Activated T-helper 9 cell treated with anti-CD3 and anti-CD28 coated beads, Interleukin-2, amount 50 U/mL, for 16 hours (primary cell): ENCODE measurements at places on chromosomes 5 and 9.
A peak's percentile ranks its signal among the peaks of the same experiment; 100 is the strongest.

DNA sequence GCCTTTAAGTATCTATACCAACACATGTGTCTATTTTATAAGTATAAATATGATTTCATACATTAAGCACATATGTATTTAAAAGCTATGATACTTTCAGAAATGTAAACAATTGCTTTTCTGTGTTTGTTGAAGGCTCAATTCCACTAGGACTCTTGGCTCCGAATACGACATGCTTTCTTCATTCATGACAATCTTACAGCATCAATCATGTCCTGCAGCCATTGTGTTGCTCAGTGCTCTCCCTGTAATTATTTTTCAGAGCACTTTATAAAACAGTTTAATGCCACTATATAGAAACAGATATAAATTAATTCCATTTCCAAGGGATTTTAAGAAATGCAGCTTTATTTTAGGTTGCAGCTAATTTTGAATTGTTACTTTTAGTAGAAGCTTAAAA, 167.3 kb downstream of the TAF11L14 start:
- DNase-seq: no peak

DNA sequence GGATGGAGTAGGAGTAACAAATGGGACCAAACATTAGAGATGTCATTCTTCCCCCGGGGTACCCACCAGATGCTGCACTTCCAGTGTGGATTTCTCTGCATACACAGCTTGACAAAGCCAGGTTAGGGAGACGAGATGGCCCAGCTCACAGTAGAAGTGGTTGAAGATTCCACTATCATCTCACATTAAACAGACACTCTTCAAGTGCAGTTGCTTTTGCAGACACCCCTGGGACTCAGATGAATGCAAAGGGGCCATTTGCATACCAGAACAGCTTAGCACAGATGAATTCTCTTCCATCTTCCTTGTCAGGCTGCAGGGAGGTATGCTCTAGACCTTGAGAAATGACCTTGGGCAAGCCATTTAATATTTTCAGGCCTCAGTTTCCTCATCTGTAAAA, 12.6 kb upstream of the C5orf58 start:
- DNase-seq: no peak

DNA sequence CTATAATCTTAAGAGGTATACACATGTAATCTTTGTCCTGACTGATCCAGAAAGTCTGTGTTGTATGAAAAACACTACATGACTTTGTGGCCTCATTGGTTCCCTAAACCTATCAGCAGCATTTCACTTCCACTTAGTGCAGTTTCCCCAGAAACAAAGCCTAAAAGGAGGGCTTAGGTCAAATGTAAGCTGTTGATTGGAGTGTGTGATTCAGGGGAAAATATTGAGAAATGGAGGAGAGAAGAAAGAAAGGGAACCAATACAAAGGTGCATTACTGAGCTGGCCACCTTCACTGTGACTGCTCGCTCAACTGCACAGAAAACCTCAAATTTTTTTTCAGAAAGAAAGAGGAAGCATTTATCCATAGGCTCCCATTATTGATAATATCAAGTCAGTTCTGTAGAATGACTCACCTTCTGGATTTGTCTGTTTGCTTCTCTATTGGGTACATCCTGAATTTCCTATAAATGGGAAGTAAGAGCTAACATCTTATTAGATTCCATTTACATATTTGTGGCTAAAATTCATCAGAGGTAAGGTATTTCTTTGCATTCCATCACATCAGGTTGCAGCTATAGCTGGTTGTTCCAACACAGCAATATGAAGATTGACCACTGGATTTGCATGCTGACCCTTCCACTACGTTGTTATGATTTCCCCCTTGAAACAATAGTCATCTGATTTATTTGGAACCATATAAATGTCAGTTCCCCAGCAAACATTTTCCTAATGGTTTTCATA, 10.3 kb upstream of the FST start:
- DNase-seq: no peak

GRCh38 chr9:124045076-124045829, 33.7 kb downstream of the LHX2 start:
- no peak for DNase-seq

DNA sequence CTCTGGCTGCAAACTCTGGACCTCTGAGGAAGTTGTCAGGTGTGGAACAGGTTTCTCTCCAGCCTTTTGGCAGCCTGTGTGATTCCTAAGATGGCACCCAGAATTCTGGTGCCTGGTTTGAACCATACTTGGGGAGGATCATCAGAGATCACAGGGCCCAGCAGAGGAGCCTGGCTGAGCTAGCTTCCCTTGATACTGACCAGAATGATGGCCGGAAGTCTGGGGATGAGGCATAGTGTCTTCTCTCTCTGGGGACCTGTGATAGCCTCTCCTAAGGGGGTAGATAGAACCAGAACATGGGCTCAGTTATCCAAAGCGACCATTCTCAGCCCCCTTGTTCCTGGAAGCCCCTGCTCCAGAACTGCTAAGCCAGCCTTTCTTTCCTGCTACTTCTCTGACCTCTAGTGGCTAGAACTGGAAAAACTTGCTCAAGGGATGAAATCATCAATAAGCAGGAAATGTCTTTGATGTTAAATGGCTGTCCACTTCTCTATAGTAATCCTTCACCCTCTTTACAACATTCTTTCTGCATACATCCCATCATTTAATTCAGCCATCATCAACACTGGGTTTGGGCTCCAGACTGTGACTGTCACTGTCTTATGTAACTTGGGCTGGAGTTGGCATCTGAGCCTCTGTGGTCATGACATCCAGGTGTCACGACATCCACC, 55.1 kb downstream of the C9orf152 start:
- DNase-seq: no peak

DNA sequence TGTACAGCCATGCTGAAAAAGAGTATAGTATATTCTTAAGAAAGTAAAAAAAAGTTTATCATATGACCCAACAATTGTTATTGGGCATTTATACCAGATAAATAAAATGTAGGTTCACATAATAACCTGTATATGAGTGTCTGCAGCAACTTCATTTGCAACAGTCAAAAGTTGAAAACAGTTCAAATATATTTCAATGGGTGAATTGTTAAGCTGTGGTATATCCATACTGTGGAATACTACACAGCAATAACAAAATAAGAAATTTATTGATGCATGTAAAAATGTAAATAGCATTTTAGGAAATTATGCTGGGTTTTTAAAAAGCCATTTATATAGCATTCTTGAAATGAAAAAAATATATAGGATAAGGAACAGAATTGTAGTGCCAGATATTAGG, 1420.1 kb upstream of the ACO1 start:
- no peak for DNase-seq

DNA sequence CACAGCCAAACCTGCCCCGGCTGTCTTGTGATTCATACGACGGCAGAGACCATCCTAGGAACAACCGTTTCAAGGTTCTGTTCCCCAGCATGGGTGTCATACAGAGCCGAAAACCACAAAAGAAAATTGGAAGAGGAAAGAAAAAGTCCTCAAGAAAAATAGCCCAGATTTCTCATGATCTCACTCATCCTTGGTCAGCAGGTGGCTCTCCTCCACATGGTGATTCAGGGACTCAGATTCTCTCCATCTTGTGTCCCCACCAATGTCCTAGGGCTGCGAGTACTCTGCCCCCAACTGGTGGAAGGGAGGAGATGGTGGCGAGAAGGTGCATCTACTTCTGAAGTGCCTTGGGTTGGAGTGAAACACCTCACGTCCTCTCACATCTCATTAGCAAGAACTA, 25.6 kb downstream of the PDZD2 start:
- no peak for DNase-seq

GRCh38 chr9:15576350-15577050, 23.7 kb downstream of the CCDC171 start:
- DNase-seq: no peak

GRCh38 chr9:19161257-19162025, 34.1 kb upstream of the PLIN2 start:
- peak; percentile 5 for DNase-seq

DNA sequence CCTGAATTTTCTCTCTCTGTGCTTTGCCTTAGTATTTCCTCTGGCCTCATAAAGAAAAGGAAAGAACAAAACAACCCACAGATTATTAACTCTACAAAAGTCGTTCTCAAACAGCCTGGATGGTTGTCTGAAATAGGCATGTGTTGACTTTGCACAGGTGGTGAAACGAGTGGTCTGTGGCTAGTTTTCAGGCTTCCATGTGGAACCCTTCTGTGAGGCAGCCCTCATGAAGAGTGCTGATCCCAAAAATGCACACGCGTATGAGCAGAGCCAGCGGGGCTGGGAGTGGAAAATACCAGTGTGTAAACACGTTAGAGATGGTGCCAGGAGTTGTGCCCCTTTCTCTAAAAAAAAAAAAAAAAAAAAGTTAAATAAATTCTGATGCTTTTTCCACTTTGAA, 4.9 kb upstream of the PSAT1 start:
- no peak for DNase-seq

- DNase-seq: no peak
Measured at GRCh38 chr9:8332871-8333270, 533.3 kb upstream of the DMAC1 start.

GRCh38 chr5:139619861-139620260, 28.3 kb upstream of the CXXC5 start:
- no peak for DNase-seq

DNA sequence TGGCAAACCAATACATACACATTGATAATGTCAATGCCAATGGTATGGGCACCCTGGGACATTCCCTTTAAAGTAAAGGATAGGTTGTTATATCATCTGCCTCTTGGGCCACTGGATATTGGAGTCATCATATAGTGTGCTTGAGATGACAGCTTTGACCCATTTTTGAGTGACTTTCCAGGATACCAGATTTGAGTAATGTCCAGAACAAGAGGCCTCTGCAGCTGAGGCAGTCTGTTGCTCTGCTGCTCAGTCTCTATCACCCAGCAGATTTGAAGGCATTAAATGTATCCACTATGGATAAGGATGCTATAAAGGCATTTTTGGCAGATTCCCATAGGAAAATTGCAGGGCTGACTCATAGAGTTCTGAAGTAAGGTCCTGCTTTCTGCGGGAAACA, 525.6 kb upstream of the SEMA6A start:
- no peak for DNase-seq

- peak; percentile 93 for DNase-seq
Measured at GRCh38 chr5:40679148-40679912, 385 bp upstream of the PTGER4 start.

DNA sequence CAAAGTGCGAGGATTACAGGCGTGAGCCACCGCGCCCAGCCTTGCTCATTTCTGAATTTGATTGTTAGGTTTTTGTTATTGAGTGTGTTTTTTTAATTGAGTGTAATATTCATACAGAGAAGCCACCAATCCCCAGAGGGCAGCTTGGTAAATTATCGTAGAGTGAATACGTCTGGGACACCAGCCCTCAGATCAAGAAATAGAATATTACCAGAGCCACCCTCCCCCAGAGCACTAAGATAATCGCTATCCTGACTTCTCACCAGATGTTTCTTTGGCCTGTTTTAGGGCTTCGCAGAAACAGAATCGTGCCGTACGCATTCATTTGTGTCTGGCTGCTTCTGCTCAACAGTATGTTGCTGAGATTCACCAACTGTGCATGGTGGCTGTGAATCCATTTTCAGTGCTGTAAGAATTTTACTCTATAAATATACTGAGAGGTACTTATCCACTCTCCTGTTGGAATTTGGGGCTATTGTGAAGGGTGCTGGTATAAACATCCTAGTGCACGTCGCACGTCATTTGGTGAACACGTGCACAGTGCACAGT, 37.8 kb upstream of the RUFY1 start:
- no peak for DNase-seq

DNA sequence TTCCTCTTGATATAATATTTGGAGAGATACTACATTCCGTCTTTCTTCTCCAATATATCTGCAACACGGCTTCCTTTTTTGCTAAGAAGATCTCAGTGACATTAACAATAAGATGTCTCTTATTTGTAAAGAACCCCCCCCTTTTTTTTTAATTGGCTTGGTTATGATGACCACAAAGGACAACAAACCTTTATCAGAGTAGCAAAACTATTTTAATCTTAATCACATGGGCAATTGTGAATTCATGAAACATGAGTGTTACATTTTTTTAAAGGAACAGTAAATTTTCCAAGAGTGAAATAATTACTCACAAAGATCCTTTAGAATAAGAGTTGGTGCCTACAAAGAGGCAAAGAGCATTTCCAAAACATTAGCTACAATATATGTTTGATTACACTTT, 554.1 kb downstream of the MAT2B start:
- no peak for DNase-seq

DNA sequence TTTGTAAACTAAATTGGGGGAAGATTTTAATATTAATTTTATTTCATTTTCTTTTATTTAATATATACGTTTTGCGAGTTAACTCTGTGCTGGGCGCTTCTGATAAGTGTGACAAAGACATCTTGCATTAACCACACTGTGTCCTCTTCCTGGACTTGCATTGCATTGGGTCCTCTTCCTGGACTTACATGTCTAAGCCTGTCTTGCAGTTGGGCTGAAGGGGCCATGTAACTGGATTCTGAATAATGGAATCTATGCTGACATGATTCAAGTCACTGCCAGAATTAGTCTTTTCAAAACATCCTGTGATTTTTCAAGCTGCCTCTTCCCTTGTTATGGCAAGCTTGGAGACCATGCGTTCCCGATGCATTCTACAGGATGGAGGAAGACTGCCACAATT, 122.6 kb downstream of the TRIM32 start:
- no peak for DNase-seq

DNA sequence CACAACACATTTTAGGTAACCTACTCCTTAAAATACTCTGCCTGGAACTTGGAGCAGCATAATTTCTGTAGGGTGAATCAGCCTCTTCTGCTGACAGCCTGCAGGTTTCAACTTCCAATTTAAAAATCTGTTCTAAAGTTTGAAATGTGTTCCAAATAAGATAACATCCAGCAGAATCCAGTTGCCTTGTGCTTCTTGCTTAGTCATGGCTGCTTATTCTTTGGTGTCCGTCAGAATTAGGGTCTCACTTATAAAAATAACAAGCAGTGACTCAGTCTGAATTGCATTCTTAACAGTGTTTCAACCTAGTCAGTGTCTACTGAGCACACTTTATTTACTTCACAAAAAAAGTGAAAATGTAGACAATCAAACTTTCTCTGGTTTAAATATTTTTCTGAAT, 3.7 kb downstream of the CDH6 start:
- DNase-seq: no peak

GRCh38 chr5:122151640-122152039, 22.3 kb downstream of the ZNF474 start:
- no peak for DNase-seq

DNA sequence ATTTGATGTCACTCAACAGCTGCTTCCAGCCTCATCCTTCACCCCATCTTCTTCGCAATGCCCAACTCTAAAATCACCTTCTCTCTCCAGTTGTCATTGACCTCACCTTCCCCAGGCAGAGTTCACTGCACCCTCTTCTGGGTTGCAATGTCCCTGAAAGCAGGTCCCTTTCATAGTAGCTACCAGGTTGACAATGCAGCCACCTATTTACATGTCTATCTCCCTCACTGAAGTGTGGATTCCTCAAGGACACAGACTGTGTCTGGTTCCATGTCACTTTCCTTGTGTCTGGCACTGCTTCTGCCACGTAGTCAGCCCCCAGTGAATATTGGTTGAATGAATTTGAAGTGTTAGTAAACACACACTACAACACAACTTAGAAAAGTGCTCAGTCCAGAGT, 445.5 kb upstream of the WWC1 start:
- no peak for DNase-seq
